ENCODE measurements at places on chromosomes 5 and 9. TPM values are rescaled to one million over a fixed set of nuclear protein-coding genes. Genes with fewer than 3 reads are reported as not detected.

PLPP1 gene
- polyA plus RNA-seq, result 275 TPM

RETREG1 gene
- 4.7 TPM for polyA plus RNA-seq

WDR31 gene
- 2.6 TPM for polyA plus RNA-seq

UNC5A gene
- polyA plus RNA-seq, result 0.19 TPM

ADAMTS13 gene
- 3.7 TPM for polyA plus RNA-seq

EGFLAM gene
- polyA plus RNA-seq, result 6.9 TPM

ADAMTS12 gene
- 2.5 TPM for polyA plus RNA-seq

PROB1 gene
- 3.1 TPM for polyA plus RNA-seq

TAF11L5 gene
- not detected for polyA plus RNA-seq

DDX4 gene
- polyA plus RNA-seq, result not detected

FKBP15 gene
- polyA plus RNA-seq, result 18.2 TPM

FOXD4 gene
- polyA plus RNA-seq, result 0.19 TPM

FAM163B gene
- 0.86 TPM for polyA plus RNA-seq

SH2D3C gene
- polyA plus RNA-seq, result 16.6 TPM

ADCY2 gene
- polyA plus RNA-seq, result 6.6 TPM

CCIN gene
- 0.38 TPM for polyA plus RNA-seq

CAMK4 gene
- 1.2 TPM for polyA plus RNA-seq

SPATA31C1 gene
- not detected for polyA plus RNA-seq

AGXT2 gene
- 0.05 TPM for polyA plus RNA-seq

CNTFR gene
- polyA plus RNA-seq, result 11.5 TPM

ANKRD34B gene
- polyA plus RNA-seq, result not detected

TSSK1B gene
- polyA plus RNA-seq, result not detected

LCN10 gene
- 11.3 TPM for polyA plus RNA-seq

SPATA31E1 gene
- 0.04 TPM for polyA plus RNA-seq

TAF11L4 gene
- polyA plus RNA-seq, result not detected

CYLC2 gene
- not detected for polyA plus RNA-seq

TMEM203 gene
- polyA plus RNA-seq, result 41.2 TPM

STING1 gene
- 53.0 TPM for polyA plus RNA-seq

LHX3 gene
- not detected for polyA plus RNA-seq

ZNF474 gene
- 0.13 TPM for polyA plus RNA-seq

FBP1 gene
- 48.6 TPM for polyA plus RNA-seq

SVEP1 gene
- 7.7 TPM for polyA plus RNA-seq

SLC25A2 gene
- polyA plus RNA-seq, result not detected

CARTPT gene
- 3.9 TPM for polyA plus RNA-seq

RICTOR gene
- 6.3 TPM for polyA plus RNA-seq

INIP gene
- 10.4 TPM for polyA plus RNA-seq

WDR36 gene
- polyA plus RNA-seq, result 7.3 TPM

RNF208 gene
- 8.1 TPM for polyA plus RNA-seq

FCN2 gene
- polyA plus RNA-seq, result 0.37 TPM

DRD1 gene
- 0.81 TPM for polyA plus RNA-seq

Measured in urinary bladder (tissue), 4 donors.